ENCODE measurements at places on chromosomes 2 and 18.

- H3K27me3 ChIP-seq: no peaks in the 10 kb centered on the region
- no peaks in the 10 kb centered on the region for H3K4me1 ChIP-seq
- H3K36me3 ChIP-seq: no peaks in the 10 kb centered on the region
- no peak overlapping the region for H3K27ac ChIP-seq
Observed at GRCh38 chr2:159042115-159042850, 73.8 kb downstream of the TANC1 start.

DNA sequence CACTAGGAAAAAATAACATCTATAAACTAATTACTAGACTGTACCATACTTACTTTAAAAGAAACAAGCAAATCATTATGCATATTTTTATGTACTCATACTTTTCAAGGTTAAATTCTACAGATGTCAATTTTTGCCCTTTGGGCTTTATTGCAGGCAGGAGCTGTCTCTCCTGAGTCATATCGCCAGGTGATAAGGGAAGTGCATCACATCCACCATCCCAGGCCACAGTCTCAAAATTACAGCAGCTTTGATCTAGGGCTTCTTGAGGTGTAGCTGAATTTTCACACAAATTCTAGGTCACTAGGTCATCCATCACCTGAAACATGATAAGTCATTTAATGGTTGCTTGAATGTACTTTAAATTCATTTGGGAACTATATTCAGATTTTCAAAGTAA, 38.4 kb upstream of the FRZB start:
- DNase-seq: no peak
- H3K27me3 ChIP-seq: no peaks in the 10 kb centered on the region
- H3K4me1 ChIP-seq: peaks cover 2% of the 10 kb centered on the region

DNA sequence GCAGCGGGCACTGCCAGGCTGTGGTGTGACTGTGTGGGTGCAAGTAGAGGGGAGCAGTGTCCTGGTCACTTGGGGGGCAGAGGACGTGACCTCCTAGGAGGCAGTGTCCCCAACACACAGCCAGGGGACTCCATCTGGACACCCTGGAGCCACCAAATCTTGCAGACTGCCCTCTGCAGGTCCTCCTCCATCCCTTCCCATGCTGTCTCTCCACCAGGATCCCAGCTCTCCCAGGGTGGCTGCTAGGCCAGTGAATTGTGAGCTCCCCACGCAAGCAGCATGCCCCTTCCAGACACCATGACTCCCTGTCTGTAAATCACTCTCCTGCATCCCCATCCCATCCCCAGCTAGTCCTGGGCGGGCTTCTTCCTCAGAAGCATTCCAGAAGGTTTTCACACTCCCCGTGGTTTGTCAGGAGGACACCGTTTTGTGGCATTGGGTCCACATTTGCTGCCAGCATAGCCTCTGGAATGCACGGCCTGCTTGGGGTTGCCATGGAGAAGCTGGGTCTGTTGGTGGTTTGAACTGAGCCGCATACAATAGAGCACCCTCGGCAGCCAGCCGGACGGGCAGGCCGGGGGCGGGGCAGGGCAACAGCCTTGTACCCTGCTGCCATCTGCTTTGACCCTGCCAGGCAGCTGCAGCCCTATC, 210.7 kb downstream of the KLHL29 start:
- DNase-seq: peak; percentile 83
- no peaks in the 10 kb centered on the region for H3K27me3 ChIP-seq
- H3K27ac ChIP-seq: no peak overlapping the region
- no peaks in the 10 kb centered on the region for H3K4me1 ChIP-seq
- no peaks in the 10 kb centered on the region for H3K36me3 ChIP-seq
- no peak overlapping the region for H3K4me3 ChIP-seq

DNA sequence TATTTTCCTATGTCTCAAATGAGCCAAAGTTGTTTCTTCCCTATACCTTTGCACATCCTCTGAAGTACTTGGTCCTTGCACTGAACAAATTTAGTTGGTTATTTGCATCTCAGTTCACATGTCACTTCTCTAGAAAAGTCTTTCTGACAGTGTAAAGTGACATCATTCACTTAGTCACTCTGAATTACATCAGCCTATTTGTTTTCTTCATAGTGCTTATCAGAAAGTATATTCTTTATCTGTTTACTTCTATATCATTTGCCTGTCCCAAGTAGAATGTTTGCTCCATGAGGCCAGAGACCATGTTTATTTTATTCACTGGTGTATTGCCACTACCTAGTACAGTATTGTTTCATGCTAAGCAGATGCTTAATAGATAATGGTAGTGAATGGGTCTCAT, 173.7 kb downstream of the HNMT start:
- H3K4me1 ChIP-seq: no peaks in the 10 kb centered on the region
- H3K27me3 ChIP-seq: no peaks in the 10 kb centered on the region
- DNase-seq: no peak

GRCh38 chr18:5961097-5961827, 65.9 kb upstream of the TMEM200C start:
- H3K27me3 ChIP-seq: no peaks in the 10 kb centered on the region
- no peaks in the 10 kb centered on the region for H3K4me1 ChIP-seq
- DNase-seq: no peak
- H3K4me3 ChIP-seq: no peak overlapping the region

GRCh38 chr2:42141687-42142546, 27.2 kb upstream of the EML4 start:
- H3K27ac ChIP-seq: no peak overlapping the region
- H3K4me3 ChIP-seq: no peak overlapping the region
- H3K27me3 ChIP-seq: no peaks in the 10 kb centered on the region
- no peaks in the 10 kb centered on the region for H3K36me3 ChIP-seq

GRCh38 chr2:8416849-8417832, 264.7 kb upstream of the ID2 start:
- no peak for DNase-seq
- H3K36me3 ChIP-seq: no peaks in the 10 kb centered on the region
- no peak overlapping the region for H3K27ac ChIP-seq

DNA sequence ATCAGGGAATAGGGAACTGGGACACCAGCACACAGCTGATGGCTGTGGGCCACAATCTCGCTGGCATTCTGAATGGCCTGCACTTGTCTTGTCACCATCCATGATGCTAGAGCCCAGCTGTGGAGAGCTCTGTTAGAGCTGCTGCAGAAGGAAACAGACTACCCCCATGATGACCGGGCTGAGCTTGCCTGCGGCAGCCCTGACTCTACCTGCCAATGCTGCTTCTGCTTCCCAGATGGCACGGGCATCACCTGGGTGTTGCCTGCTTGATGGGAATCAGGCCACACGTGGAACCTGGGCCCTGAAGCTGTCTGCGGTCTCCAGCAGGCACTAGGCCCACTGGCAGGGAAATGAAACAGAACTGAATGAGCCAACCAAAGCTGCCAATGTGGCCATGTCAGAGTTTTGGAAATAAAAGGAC, 11.2 kb upstream of the DAW1 start:
- no peak for DNase-seq
- peak overlapping the region; percentile 93 for H3K27ac ChIP-seq
- no peaks in the 10 kb centered on the region for H3K27me3 ChIP-seq

DNA sequence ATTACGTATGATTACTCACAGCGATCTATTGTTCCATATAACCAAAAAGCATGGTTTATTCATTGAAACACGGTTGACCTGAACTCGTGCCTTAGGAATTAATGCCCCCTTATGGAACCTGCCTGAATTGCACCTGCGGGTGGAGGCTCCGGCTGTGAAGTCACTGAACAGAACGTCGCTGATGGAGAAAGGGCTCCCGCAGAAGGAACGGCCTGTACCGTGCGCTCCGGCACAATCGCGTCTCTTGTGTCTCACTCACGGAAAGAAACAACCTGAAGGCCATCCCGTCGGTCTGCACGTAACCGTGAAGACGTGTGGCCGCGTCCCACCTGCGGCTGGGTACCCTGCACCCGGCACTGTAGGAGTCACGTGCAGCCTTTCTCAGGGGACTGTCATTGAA, 133.1 kb downstream of the NFATC1 start:
- H3K4me1 ChIP-seq: no peaks in the 10 kb centered on the region
- peak; percentile 81 for DNase-seq
- no peaks in the 10 kb centered on the region for H3K27me3 ChIP-seq
- no peak overlapping the region for H3K4me3 ChIP-seq

- no peaks in the 10 kb centered on the region for H3K36me3 ChIP-seq
- no peak for DNase-seq
- no peak overlapping the region for H3K27ac ChIP-seq
- H3K4me1 ChIP-seq: no peaks in the 10 kb centered on the region
- no peaks in the 10 kb centered on the region for H3K27me3 ChIP-seq
Observed at GRCh38 chr2:25371253-25372241, 29.8 kb upstream of the DNMT3A start.

GRCh38 chr2:106869512-106870275, 16.3 kb downstream of the ST6GAL2 start:
- H3K27me3 ChIP-seq: no peaks in the 10 kb centered on the region
- no peaks in the 10 kb centered on the region for H3K36me3 ChIP-seq
- peak overlapping the region; percentile 38 for H3K27ac ChIP-seq
- no peak for DNase-seq

DNA sequence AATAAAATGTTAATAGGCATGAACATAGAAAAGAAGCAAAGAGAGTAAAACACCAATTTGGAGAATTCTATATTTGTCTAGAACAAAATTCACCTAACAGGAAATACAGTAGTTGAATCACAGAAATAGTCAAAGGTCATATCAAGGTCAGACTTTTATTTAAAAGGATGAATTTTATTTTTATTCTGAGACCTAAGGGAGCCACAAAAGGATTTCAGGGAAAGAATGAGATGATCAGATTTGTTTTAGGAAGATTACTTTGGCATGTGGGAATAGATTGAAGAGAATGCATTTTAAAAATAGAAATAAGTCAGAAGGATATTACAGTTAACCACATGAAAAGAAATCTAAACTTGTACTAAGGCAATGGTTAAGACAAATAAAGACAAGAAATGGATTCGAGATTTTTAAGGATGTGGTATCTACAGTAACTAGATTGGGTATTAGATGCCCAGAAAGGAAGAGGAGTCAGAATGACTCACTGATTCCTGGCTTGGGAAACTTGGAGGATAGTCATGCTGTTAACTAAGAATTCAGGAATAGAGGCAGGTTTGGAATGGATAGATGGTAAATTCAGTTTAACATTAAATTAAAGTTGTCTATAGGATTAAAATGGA, 56.0 kb downstream of the METTL4 start:
- no peak for DNase-seq
- no peaks in the 10 kb centered on the region for H3K36me3 ChIP-seq
- H3K27ac ChIP-seq: no peak overlapping the region

- no peak overlapping the region for H3K27ac ChIP-seq
- no peak overlapping the region for H3K4me3 ChIP-seq
- H3K4me1 ChIP-seq: no peaks in the 10 kb centered on the region
- no peaks in the 10 kb centered on the region for H3K36me3 ChIP-seq
- DNase-seq: no peak
Observed at GRCh38 chr2:167114018-167114417, 225.7 kb downstream of the XIRP2 start.

GRCh38 chr2:129056309-129056958, 737.8 kb upstream of the HS6ST1 start:
- DNase-seq: no peak
- H3K4me1 ChIP-seq: no peaks in the 10 kb centered on the region
- H3K36me3 ChIP-seq: no peaks in the 10 kb centered on the region
- H3K27ac ChIP-seq: no peak overlapping the region
- H3K27me3 ChIP-seq: no peaks in the 10 kb centered on the region
- H3K4me3 ChIP-seq: no peak overlapping the region

GRCh38 chr2:43436431-43436830, 159.4 kb downstream of the THADA start:
- no peaks in the 10 kb centered on the region for H3K36me3 ChIP-seq
- no peaks in the 10 kb centered on the region for H3K27me3 ChIP-seq
- H3K27ac ChIP-seq: no peak overlapping the region
- H3K4me1 ChIP-seq: peaks cover 2% of the 10 kb centered on the region
- H3K4me3 ChIP-seq: no peak overlapping the region
- DNase-seq: no peak

- no peak for DNase-seq
- peak overlapping the region; percentile 78 for H3K4me3 ChIP-seq
- no peaks in the 10 kb centered on the region for H3K27me3 ChIP-seq
- H3K4me1 ChIP-seq: peaks cover 2% of the 10 kb centered on the region
- H3K27ac ChIP-seq: peak overlapping the region; percentile 62
- H3K36me3 ChIP-seq: no peaks in the 10 kb centered on the region
Observed at GRCh38 chr2:186590350-186590758, 498 bp downstream of the ITGAV start.

DNA sequence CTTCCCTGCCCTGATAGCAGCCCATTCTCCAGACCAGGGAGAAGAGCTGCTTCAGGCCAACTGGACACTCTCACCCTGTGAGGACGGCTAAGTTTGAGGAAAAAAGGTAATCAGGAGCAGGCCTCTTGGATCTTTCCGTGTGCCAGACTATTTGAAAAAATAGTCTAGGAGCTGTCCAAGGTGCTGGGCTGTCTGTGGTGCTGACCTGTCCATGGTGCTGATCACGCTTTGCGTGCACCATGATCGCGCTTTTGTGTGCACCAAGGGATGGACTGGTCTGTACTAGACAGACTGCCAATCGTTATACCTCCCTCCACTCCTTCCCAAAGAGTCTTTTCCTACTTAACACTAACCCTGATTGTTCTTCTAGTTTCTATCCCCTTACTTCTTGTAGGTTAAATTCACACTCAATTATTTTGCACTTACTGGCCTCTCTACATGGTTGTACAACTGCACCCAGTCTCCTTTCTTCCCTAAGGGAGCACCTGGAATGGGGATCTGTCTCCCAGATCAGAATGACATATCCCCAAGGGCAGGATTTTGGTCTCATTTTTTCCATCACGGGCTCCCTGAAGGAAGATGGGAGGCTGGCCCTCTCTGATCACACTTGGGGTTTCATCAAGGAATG, 295.4 kb downstream of the CELF4 start:
- H3K27ac ChIP-seq: no peak overlapping the region
- no peaks in the 10 kb centered on the region for H3K36me3 ChIP-seq
- no peaks in the 10 kb centered on the region for H3K27me3 ChIP-seq
- DNase-seq: no peak

- H3K36me3 ChIP-seq: no peaks in the 10 kb centered on the region
- no peak for DNase-seq
- H3K4me3 ChIP-seq: no peak overlapping the region
- no peak overlapping the region for H3K27ac ChIP-seq
- no peaks in the 10 kb centered on the region for H3K27me3 ChIP-seq
Observed at GRCh38 chr2:37215250-37215649, 16.1 kb downstream of the CEBPZ start.

DNA sequence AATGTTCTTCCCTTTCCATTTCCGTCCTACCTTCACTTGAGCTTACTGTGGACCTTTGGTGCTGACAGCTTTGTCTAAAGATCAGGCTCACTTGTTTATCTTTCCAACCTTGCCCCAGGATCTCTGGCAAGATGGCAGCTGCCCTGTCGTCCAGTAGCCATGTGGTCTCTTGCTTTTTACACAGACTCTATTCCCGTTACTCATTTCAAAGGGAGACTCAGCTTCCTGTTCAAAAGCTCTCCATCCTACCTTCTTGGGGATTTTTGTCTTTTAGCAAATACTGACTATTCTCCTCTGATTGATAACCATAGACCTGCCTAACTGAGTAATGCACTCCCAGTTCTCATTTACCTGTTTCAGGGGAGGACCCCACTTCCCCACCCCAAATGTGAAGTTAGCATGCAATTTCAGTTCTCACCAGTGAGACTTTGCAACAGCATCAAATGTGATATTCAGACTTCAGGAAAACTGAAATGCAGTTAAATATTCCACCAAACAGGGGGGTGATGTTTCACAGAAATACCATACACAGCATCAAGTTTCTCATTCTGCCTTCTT, 184.4 kb downstream of the MYO3B start:
- no peaks in the 10 kb centered on the region for H3K27me3 ChIP-seq
- H3K4me3 ChIP-seq: no peak overlapping the region
- H3K4me1 ChIP-seq: no peaks in the 10 kb centered on the region
